ENCODE measurements at places on chromosomes 13 and 19. TPM values are rescaled to one million over a fixed set of nuclear protein-coding genes. Genes with fewer than 3 reads are reported as not detected.

DNA sequence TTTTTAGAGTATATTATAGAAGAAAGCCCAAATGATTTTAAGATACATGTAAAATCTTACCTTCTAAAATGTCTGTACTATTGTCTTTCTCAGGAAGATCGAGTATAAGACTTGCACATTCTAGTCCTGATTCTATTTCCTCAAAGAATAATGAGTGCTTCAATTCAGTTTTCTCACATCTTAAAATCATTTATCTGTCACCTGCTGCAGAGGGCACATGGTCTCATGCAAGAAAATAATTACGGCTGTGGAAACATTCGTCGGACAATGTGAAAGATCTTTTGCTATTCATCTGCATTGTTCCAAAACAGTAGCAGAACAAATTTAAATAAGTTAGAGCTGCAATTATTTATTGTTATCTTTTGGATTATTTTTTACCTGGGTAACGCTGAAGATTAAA lies 1403.5 kb downstream of the PCDH9 start:
- no peak for DNase-seq

DNA sequence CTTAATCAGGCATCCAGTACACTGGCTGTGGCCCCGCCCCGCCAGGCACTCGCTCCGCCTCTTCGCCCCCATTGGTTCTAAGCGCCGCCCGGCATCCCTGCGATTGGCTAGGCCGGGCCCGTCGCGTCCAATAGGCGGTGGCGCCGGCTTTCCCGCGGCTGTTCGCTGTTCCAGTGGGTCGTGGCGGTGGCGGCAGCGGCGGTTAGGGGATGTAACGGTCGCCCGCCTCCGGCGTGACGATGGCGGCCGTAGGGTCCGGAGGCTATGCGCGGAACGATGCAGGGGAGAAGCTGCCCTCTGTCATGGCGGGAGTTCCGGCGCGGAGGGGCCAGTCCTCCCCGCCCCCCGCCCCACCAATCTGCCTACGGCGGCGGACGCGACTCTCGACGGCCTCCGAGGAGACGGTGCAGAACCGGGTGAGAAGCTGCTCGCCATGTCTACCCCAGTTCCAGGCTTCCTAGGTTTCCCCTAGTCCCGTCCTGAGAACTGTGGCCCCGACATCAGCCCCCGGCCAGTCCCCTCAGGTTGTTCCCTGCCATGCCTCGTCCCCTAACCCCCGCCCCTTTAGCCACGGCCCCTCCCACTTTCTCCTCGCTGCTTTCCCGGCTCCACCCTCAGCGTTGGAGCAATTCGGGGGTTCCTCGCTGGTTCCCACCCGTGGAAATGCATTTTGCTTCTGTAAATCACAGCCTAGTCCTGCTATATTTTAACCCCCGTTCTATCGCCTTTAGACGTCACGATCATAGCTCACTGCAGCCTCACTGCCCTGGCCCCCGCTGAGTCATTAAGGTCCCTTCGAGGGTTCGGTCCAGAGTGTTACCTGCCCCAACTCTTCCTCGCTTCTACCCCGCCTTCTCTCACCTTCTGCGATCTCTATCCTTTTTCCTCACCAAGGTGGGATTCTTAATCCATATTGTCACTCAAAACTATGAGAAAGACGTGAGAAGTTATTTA lies at the start of gene WDR62:
WDR62 (plus strand) TSS at position 165 of the 954 bp plus-strand sequence; CDS start at position 240, 75 bp downstream.
- DNase-seq, result peak; percentile 4

GRCh38 chr13:91017031-91017668 lies 330.3 kb upstream of the MIR17HG start:
- peak; percentile 9 for DNase-seq

GRCh38 chr13:61078976-61079770 lies 336.5 kb downstream of the PCDH20 start:
- no peak for DNase-seq

RFX1 gene
- 2.1 TPM for polyA plus RNA-seq

DCT gene
- not detected for polyA plus RNA-seq

DNA sequence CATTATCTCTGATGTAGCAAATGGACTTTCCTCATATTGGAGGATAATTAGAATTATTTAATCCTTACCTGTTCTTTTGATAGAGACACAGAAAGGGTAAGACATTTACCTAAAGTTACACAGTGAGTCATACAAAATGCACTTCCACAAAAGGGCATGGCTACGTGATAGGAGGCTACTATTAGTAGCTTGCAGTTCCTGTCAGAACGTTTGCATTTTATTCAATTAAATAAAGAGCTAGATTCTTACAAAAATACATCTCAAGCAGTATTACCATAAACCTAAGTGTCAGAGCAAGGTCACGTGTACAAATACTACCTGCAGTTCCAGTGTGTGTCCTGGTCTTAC lies 120.6 kb downstream of the ESD start:
- no peak for DNase-seq

LENG9 gene
- not detected for polyA plus RNA-seq

IGFL1 gene
- polyA plus RNA-seq, result not detected

GRCh38 chr19:50001775-50002174 lies 23.4 kb downstream of the VRK3 start:
- DNase-seq, result no peak

BEST2 gene
- polyA plus RNA-seq, result not detected

DNA sequence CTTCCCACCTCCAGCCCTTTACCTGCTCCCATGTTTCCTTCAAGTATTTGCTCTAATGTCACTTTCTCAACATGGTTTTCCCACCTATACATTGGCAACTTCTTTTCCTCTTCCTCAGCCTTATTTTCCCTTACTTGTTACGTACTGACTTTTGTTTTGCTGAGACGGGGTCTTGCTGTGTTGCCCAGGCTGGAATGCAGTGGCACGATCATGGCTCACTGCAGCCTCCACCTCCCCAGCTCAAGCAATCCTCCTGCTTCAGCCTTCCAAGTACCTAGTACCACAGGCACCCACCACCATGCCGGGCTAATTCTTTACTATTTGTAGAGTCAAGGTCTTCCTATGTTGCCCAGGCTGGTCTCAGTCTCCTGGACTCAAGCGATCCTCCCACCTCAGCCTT lies 5.0 kb downstream of the PRODH2 start:
- DNase-seq, result no peak

DNA sequence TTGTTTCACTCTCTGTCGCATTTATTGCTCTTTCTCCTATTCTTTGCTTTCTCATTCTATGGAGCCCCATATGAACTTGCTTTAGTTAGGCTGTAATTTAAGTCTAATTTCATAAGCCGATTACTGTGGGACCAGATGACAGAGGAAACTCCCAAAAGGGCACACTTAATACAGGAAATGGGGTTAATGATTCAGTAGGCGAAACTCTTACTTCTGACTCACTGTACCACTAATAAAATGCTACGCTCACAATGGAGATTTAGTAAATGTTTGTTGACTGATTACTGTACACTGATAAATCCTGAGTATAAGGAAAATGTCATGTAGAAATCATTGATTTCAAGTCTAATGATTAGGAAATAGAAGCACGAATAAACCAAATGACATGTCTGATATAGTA lies 276.4 kb downstream of the KLF5 start:
- DNase-seq, result peak; percentile 24

AMER2 gene
- polyA plus RNA-seq, result 0.14 TPM

DNA sequence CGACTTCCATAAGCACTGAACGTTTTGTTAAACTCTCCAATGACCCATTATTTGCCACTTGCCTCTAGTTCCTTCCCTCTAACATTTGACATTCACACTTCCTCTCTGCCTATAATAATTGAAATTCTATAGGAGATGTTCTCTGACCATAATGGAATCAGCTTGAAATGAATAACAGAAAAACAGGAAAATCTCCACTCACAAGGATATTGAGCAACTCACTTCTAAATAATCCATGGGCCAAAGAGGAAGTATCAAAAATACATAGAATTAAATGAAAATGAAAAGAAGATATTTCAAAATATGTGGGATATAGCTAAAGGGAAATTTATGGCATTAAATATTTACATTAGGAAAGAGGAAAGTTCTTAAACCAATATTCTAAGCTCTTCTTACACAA lies 3.4 kb upstream of the FCGBP start:
- DNase-seq, result no peak

GRCh38 chr19:2652504-2653099 lies 49.9 kb downstream of the GNG7 start:
- no peak for DNase-seq

PCID2 gene
- polyA plus RNA-seq, result 70.0 TPM

CLEC4G gene
- not detected for polyA plus RNA-seq

- no peak for DNase-seq
These were observed 174.3 kb downstream of the IRS2 start for GRCh38 chr13:109611912-109612691.

DNA sequence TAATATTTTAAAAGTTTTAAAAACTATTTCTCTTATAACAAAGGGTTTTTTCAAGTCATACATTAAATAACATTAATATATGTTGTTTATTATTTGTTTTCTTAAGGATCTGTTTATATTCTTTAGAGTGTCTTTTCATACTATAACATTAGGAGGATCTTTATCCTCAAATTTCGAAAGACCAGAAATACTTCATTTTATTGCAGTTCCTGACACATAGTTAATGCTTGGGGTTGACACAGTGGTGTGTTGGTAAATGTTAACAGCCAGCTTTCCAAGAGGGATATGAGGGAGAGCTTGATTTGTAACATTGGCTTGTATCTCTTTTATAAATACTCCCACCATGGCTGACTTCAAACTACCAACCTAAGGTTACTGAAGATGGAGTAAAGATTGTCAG lies 126.6 kb upstream of the KLF5 start:
- DNase-seq, result no peak

ISYNA1 gene
- polyA plus RNA-seq, result 12.9 TPM

FAM83E gene
- polyA plus RNA-seq, result 0.14 TPM

CLEC17A gene
- polyA plus RNA-seq, result 47.6 TPM

TIMM50 gene
- polyA plus RNA-seq, result 133 TPM

ZNF468 gene
- 10.2 TPM for polyA plus RNA-seq

PNMA8C gene
- not detected for polyA plus RNA-seq

DNA sequence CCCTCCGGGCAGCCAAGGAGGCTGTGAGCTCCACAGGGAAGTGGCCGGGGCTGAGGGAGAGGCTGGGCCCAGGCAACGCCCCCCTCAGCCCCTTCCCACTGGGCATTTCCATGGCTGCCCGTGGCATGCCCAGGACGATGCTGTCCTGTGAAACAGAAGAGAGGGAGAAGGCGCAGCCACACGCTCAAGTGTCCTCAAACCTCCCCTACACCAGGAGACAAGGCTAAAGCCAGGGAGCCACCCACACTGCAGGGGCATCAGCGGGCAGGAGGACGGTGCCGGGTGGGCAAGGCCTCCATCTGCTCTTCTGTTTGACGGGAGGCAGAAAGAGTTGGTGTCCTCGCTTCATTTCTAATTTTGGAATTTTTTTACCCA lies 14.2 kb upstream of the PROZ start:
- DNase-seq, result no peak

NKG7 gene
- 24.7 TPM for polyA plus RNA-seq

- no peak for DNase-seq
These were observed 607 bp downstream of the PLEKHJ1 start for GRCh38 chr19:2235381-2236063.

- DNase-seq, result peak; percentile 96
These were observed at the start of gene IL4I1 for GRCh38 chr19:49896863-49897621. Gene IL4I1, minus strand, starts transcription at chr19:49896887. Its CDS starts 727 bp downstream, at chr19:49896160.
